ENCODE measurements at places on chromosomes 6 and 20.
A peak's percentile ranks its signal among the peaks of the same experiment; 100 is the strongest.

GRCh38 chr20:20196610-20197009 lies 144.3 kb downstream of the CFAP61 start:
- no peak for DNase-seq

DNA sequence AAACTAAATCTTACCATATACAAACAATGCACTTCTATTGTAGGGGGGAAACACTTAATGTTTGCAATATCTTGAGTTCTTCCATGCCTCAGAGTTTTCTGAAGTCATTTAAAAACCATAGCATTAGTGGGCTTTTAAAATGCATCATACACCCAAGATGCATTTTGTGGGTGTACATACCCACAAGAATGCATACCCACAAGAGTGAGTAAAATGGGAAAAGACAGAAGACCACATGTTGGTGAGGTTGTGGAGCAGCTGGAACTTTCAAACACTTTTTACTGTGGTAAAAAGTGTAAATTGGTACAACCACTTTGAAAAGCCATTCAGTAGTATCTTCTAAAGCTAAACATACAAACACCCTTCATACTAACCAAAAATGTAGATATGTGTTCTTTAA lies 57.5 kb downstream of the CYB5R4 start:
- DNase-seq: no peak

DNA sequence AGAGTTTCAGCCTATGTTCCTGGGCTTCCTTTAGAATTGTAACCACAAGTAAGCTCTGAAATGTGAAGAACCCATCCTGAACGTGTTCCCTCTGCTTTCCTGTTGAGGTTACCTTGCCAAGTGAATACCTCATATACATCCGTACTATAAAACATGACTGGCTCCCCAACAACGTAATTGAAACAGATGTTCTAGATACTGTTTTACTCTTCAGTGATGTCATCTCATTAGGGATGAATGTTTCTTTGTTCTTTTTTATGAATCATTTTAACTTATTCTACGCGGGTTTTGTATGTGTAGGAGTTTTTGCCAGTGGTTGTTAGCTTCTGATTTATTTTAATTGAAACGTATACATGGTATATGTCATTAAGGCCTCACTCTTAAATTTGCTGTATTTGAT lies 166.8 kb downstream of the SAMD5 start:
- DNase-seq: no peak

DNA sequence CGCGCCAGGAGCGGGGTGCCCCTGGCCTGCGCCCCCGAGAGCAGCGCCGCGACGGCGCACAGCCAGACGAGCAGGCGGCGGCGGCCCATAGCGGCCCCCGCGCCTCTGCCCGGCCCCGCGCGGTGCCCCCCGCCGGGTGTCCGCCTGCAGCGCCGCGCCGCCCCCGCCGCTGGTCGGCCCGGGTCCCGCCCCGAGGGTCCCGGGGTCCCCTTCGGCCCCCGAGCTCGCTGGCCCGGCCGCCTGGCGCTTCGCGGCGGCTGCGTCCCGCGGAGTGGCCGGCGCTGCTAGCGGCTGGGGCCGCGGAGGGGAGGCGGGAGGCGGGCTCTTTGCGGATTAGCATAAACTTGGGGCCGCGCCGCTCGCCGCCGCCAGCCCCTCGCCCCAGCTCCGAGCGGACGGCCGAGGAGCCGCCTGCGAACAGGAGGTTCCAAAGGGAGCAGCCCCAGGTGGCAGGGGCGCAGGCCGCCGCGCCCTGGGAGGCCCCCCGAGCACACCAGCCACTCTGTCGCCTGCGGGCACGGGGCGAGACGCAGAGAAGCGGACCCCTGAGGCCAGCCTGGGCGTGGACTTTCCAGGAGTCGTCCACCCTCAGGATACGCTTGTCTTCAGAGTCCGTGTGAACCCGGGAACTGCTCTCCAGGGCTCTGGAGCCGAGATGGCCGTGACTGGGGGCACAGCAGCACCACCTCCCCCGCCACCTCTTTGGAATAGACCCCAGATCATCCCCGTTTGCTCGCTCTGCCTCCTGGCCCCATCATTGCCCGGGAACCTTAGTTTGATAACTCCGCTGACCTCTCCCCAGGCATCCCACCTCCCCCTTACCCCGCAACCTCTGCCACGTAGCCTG lies at the start of gene EMILIN3:
EMILIN3 (minus strand) TSS at position 273 of the 847 bp plus-strand sequence; CDS start at position 89, 184 bp downstream.
- no peak for DNase-seq

GRCh38 chr6:29764422-29765196 lies 41.4 kb downstream of the HLA-F start:
- peak; percentile 41 for DNase-seq

- DNase-seq: peak; percentile 14
Measured at GRCh38 chr6:37936906-37937305, 117.4 kb downstream of the ZFAND3 start.

- peak; percentile 86 for DNase-seq
Measured at GRCh38 chr6:163354761-163355425, 59.6 kb upstream of the QKI start.

DNA sequence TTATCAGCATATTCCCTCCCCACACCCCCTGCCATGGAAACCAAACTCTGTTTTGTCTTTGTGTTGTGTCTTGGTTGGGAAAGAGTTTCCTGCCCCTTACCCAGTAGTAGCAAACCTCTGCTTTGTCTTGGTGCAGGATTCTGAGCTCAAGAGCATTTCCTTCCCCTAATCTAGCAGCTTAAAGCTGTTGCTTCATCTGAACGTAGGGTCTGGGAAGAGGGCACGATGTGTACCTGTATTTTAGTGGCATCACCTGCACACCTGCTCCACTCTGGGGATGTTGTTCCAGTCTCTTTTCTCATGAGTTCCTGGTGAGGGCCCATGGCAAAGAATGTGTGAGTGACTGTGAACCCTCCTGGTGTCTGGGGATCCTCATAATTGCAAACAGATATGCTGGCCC lies 164.7 kb downstream of the SCP2D1 start:
- no peak for DNase-seq

- DNase-seq: peak; percentile 60
Measured at GRCh38 chr20:2955257-2955970, 82.1 kb downstream of the PTPRA start.

GRCh38 chr20:20085812-20086211 lies 33.5 kb downstream of the CFAP61 start:
- DNase-seq: no peak

All from suppressor macrophage (primary cell).